ENCODE measurements at places on chromosomes 1 and 21.

DNA sequence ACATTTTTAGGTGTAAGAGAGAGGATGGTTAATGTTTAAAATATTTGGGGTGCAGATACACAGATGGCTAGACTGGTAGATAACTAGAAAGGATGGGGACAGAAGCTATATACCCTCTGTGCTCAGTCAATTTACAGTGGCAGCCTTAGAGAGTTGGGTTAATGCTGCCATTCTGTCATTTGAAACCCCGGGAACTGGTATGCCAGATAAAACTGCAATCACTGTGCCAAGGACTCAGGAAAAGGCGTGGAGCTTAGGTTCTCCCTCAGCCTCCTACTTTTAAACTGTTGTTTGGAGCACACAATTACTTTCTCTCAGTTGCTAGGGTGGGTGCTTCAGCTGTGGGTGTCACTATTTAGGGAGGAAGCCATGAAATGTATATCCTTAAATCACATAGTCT is 90.0 kb upstream of the HNRNPU start:
- DNase-seq: no peak

DNA sequence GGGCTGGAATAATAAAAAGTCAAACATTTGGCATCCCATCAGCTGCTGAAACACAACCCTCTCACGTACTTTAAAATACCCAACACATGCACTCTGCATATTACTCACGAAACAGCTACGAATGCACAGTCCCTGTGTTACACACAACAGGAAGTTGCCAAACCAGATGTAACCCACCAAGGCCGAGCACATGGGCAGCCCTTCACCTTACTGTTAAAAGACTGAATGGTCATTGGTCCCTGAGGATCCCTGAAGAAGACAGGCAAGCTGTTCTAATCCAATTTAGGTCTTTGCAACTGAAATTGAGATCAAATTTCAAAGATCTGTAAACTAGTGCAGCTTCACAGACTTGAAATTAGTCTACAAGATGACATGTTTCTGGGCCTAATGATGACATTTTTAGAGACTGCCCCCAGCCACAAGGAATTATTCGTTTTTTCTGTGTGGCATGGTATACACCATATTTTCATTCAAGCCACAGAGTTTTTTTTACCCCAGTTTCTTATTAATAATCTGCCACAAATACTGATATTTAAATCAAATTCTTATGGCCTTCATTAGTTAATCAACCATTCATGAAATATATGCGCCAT is 25.6 kb upstream of the IER5 start:
- peak; percentile 62 for DNase-seq

DNA sequence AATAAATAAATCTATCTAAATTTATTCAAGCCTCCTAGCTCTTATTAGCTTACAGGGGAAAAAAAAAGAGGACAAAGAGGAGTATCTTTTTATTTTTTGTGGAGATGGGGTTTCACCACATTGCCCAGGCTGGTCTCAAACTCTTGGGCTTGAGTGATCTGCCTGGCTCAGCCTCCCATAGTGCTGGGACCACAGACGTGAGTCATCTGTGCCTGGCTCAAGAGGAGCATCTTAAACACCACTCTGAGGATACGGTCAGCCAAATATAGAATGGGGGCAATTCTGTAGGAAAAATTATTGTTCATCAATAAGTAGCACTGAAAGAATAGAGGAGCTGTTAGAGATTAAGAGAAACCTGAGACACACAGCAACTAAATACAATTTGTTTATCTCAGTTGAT is 24.1 kb downstream of the SLC45A3 start:
- no peak for DNase-seq

DNA sequence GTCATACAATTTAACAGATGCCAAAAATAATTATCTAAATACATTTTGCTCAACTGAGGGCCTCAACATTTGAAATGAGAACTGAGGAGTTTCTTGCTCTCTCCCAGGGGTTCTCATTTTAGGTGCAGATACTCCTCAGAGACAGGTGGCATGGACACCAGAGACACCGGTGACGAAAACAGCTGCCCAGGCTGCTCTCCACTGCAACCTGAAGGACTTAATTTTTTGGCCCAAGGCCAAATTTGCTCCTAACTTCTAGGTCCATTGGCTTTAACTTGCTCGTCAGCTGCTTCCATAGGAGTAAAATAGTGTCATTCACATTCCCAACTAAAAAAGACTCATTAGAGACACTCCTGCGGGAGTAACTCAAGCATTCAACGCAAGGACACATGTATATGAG is 87.0 kb downstream of the NRIP1 start:
- DNase-seq: no peak

- no peak for DNase-seq
These were observed 62.5 kb downstream of the SLC16A1 start for GRCh38 chr1:112893288-112894009.

GRCh38 chr1:19035377-19036040 is 79.0 kb upstream of the IFFO2 start:
- no peak for DNase-seq

GRCh38 chr1:193437785-193438184 is 251.4 kb upstream of the B3GALT2 start:
- DNase-seq: no peak

DNA sequence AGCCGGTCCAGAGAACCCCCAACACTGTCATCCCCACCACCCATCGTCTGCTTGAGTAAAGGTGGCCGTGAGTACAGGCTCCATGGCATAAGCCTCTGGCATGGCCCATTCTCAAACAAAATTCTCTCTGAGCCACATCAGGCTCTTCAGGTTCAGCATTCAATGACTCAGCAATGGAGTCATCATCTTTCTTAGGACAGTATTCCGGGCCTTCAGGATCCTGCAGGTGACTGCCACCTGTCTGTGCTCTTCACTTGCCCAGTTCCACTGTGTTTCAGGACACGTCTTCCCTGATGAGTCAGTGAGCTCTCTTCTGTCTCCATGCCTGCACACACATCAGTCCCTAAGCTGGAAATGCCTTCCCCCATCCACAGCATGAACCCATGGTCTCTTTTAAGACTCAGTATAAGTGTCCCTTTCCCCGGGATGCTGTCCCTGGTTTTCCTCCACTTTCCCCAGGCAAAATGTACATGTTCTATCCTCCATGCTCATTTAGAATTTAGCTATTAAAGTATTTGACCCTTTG is 81.1 kb upstream of the FGGY start:
- DNase-seq: no peak

- no peak for DNase-seq
These were observed 12.2 kb downstream of the SDCCAG8 start for GRCh38 chr1:243267914-243268653.

All from bone marrow (tissue), 2 donors.